Astrocyte of the cerebellum (primary cell): ENCODE measurements at places on chromosomes 5 and 9.

DNA sequence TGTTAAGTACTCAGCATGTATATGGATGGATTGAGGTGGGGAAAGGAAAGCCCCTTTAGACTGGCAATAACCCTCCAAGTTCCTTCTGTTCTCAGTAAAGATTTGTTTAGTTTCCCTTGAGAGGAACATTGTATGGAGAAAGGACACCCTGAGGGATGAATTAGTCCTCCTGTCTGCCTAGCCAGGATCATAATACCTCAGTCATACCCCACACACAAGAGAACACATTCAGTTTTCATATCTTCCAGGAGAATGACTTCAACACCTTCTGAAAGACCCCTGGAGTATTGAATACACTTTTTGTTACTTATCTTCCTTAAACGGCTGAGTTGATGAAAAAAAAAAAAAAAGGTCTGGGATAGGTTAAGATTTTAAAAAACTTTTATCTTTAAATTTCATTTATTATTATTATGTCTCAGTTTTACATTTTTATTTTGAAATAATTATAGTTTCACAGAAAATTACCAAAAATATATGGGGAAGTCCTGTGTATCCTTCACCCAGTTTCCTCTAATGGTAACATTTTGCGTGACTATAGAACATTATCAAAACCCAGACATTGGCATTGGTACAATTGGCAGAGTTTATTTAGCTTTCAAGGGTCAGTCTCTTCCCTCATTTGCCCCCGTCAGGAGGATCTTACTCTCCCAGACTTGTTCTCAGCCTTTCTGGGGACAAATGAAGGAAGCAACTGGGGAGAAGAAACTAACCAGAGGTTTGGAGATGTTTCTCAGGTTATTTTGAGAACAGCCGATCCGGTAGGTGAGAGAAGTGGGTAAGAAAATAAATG is 88.0 kb downstream of the ACTBL2 start:
- no peak for DNase-seq

DNA sequence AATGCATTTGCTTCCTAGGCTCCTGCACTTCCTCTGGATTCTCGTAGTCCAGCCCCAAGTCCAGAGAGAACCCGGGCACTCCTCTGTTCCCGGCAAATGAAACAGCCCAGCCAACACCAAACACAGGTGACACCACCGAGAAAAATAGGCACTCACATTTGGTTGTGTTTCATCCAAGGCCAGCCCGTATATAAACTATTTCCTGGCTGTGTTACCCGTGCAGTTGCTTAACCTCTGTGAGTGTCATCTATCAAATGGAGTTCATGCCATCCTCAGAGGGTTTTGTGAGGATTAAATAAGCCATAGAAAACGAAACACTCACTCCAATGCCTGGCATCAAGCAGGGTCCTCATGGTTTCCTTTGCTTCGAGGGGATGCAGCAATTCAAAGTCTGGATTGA is 115.2 kb downstream of the BOD1 start:
- DNase-seq, result no peak

- no peak for DNase-seq
Observed at GRCh38 chr9:75120686-75121085, 32.4 kb downstream of the OSTF1 start.

DNA sequence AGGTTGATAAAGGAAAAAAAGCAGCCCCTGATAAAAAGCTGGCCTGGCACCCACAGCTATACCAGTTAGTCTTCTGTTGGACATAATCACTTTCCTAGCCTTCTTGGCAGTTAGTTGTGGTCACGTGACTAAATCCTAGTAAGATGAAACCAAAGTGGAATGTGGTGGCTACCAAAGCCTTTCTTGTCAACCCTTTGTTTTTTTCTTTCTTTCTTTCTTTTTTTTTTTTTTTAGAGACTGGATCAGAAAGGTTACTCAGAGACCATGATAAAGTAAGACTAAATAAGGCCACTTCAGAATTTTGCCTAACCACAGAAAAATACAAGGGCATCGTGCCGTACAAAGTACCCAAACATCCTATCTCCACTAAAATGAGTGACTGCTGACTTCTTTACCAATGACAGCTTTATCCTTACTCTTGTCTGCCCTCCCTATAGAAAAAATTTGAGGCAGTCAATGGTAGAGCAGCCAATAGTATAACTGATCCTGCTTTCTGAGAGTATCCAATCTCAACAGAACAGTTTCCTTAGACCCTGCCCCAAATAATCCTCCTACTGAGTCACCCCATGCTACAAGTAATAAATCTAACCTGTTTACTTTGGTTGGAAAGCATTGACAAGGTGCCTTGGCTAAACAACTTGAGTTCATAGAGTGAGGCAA is 14.2 kb upstream of the KIF27 start:
- DNase-seq, result peak; percentile 82

GRCh38 chr5:37774912-37775483 is 64.8 kb downstream of the GDNF start:
- DNase-seq, result no peak

DNA sequence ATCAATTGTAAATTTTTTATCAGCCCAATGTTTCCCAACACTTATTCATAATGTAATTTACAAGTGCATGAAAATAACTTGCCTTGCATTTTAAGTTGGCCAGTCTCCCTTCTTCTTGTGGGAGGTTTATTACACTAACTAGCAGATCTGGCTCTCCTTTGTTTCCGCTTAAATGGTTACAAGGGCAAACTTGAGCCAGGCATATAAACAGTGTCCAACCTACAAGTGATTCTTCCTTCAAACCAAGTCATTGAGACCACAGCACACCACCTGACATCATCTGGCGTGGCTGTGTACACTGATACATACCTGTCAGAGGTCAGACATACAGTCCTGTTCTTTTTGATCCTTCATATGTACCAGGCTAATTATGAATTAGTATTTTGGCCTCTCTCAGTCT is 80.1 kb downstream of the ALDH1A1 start:
- DNase-seq, result no peak

DNA sequence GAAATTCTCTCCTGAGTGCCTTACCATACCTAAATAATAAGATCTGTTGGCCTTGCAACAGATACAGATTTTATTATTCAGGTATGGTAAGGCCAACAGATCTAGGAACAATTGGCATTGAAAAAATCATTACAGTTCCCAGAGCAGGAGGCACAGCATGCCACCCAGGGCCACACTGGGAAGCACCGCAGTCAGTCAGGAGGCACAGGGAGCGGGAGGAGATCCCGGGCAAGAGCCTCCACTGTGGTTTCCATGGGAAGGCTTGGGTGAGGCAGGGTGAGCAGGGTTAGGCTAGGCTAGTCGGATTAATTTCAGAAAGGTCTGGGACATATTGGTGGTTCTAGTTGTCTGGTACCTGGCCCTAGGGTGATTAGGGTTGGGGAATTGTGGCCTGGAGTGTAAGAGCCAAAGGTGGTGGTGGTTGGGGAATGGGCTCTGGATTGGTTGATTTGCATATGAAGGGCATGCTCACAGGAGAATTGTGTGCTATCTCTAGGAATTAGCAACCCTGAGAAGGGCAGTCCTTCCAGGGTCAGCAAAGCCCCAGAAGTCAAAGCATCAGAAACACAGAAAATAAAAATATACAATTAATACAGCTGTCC is 111.4 kb downstream of the PDE8B start:
- no peak for DNase-seq

GRCh38 chr9:11158676-11159075 is 545.9 kb upstream of the PTPRD start:
- DNase-seq, result no peak

DNA sequence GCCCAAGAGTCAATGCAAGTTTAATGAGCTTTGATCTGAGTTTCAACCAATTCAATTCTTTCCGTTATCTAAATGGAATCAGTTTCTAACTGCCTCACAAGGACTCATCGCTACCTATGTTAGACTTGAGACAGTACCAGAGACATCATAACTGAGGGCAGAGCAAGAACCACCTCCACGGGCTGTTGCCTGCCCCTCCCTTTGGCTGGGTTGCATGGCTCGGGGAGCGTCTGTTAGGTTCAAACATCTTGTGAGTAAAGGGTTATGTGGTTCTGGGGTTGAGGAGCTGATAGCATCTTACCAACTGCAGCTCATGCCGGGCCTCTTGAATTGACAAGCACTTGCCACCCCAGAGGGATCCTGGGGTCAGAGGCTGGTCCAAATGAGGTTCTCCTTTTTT is 457.9 kb downstream of the ENC1 start:
- no peak for DNase-seq

- DNase-seq, result no peak
Observed at GRCh38 chr5:93594591-93595419, 11.8 kb downstream of the NR2F1 start.

- DNase-seq, result no peak
Observed at GRCh38 chr9:110996436-110997220, 41.6 kb downstream of the LPAR1 start.

DNA sequence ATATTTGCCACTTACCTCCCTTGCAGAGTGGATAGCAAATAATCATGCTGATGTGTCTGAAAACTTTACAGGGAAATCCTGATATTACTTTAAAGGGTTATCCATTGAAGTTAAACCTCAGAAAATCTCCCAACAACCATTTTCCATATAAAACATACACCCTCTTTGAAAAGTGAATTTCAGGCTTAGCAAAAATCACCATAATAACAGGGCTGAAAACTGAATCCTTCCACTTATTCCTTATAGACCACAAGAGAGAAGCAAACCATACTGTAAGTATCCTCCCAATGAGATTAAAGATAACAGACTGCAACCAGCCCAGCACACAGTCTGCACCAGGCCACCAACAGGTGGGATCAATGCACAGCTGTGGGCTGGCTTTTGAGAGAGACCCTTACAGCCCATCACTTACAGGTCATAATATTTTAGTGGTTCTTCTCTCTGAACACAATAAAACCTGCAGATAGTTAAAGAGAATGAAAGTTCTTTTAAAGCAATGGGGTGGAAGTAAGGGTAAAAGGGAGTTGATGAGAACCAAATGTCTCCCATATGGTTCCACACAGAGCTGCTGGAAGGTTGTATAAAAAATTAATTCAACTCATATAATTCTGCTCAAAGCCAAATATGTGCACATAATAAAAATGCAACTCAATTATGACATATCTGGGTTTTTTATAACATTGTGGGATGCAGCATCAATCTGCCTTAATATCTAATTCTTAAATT is 376.2 kb upstream of the GRAMD2B start:
- DNase-seq, result no peak

DNA sequence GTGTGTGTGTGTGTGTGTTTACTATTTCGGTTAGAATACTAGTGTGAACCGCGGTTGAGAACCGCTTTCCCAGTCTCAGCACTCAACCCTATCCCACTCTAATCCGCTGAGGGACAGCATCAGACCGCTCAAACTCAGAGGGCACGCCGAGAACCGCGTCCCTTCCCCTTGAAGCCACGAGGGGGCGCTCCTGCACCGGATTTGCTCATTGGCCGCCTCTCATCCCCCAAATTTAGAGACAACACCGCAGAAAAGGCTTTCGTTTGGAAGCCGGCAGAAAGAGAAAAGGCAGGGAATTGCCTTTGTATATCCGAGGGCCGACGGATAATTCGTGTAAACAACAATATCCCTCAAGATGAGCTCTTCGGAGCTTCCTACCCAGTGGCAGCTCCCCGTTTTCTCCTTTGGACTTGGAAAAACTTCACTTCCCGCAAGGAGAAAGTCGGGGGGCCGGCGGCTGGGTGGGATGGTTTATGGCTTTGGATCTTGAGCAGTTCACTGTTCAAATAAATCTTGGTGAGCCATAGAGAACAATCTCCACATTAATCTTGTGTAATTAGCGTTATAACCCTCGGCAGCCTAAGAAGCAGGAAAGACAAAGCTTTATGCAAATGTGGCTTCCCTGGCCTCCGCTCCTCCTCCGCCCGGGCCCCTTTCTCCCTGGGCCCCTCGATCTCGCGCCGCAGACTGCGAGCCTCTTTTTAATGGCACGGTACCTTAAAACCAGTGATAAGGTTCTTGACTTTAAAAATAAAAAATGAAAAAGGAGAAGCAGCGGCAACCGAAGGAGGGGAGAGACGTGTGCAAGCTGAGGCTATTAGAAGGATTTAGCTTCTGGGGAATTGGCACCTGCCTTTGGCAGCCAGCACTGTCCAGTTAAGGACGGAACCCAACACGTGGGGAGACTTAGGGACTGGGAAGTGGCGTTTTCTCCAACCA is 296.8 kb downstream of the PARP8 start:
- DNase-seq, result peak; percentile 2

GRCh38 chr9:132319421-132320110 is 35.2 kb downstream of the SETX start:
- DNase-seq, result no peak

- no peak for DNase-seq
Observed at GRCh38 chr9:121610638-121610953, 40.8 kb upstream of the DAB2IP start.

- DNase-seq, result no peak
Observed at GRCh38 chr5:68178579-68178978, 37.0 kb upstream of the PIK3R1 start.

DNA sequence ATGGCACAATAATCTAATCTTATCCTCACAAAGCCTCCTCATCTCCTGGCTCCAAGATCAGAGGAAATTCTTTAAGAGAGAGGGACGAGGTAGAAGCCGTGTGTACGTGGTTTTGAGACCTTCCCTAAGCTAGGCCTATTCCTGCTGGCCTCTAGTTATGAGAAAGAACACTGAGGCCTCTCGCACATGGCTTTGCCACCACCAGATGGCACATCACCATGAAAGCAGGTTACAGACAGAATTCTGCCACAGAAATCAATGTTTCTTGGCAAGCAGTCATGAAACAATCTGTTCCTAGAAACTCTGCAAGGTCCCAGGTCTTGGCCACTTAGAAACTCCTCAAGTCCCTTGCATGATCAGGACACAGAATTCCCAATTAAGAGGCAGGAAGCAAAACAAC is 268.2 kb upstream of the TAS2R1 start:
- DNase-seq, result no peak

- peak; percentile 32 for DNase-seq
Observed at GRCh38 chr9:109604131-109604530, 106.0 kb upstream of the PTPN3 start.

DNA sequence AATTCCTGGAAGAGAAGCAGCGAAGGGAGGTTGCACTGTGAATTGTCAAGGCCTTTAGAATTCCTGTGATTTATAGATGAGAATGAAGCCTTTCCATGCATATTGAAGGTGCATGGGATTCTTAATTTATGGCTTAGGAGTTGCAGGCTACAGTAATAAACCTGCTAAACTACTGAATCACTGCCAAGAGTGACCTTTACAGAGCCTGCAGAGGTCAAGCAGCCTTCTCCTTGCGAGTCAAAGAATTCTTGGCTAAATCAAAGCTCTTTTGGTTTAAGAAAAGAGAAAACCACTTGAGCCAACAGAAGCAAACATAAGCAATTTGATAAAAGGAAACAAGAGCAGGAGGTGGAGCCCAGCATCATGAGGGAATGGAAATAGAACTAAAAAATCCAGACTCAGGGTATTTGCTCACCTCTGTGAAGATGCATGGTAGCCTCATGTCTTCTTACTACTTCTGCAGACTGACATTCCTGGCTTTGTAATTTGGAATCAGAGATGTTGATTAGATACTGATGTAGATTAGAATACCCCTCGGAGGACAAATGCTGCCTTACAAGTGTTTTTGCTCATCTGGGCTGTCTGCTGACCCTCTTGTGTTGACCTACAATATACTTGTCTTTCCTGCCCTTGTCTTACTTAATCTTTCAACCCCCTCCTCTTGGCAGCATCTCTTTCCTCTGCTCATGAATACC is 90.3 kb upstream of the IFNK start:
- DNase-seq, result no peak
